EL (cell line): ENCODE measurements at places on chromosomes 3 and 15.
A peak's percentile ranks its signal among the peaks of the same experiment; 100 is the strongest.

GRCh38 chr15:59069430-59069829 is 35.5 kb upstream of the CCNB2 start:
- DNase-seq: no peak

DNA sequence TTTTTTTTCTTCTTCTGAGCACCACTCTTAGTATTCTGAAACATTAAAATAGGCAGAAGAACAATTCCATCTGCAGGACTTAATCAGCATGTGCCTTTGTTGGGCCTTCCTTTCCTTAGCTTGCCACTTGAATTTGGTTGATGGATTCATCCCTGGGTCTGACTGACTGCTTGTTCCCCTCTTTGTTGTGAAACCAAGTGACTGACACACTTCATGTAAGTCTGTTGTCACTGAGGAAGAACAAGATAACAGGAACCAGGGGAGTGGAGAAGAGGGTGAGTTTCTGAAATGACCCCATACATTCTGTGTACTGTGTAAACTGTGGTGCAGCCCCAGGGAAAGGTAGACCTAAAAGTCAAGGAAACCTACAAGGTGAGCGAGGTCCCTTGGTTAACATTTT is 188.7 kb upstream of the TBC1D5 start:
- no peak for DNase-seq

GRCh38 chr15:84780492-84780891 is 32.1 kb downstream of the ZNF592 start:
- no peak for DNase-seq

GRCh38 chr15:25830844-25831451 is 32.2 kb downstream of the ATP10A start:
- peak; percentile 84 for DNase-seq

DNA sequence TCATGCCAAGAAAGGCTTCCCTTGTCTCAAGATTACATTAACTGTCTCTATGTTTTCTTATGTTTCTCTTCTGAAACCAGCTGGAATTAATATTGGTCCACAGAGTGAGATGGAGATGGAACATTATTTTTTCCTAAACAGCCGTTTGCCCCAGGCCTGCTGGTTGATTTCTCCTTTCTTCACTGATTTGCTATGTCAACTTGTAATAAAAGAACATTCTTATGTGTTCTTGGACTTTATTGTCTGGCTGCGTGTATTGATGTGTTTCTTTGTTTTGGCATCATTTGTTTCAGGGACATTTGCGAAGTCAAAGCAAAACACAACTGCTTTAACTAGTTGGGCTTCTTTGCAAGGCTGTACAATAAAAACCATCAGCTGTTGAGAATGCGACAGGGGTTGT is 168.5 kb downstream of the FAM43A start:
- no peak for DNase-seq

GRCh38 chr15:78842519-78842918 is 30.2 kb upstream of the MORF4L1 start:
- DNase-seq: no peak
